Right lobe of liver (tissue), 6 donors: ENCODE measurements at places on chromosomes 13 and 19. TPM values are rescaled to one million over a fixed set of nuclear protein-coding genes. Genes with fewer than 3 reads are reported as not detected.

DNA sequence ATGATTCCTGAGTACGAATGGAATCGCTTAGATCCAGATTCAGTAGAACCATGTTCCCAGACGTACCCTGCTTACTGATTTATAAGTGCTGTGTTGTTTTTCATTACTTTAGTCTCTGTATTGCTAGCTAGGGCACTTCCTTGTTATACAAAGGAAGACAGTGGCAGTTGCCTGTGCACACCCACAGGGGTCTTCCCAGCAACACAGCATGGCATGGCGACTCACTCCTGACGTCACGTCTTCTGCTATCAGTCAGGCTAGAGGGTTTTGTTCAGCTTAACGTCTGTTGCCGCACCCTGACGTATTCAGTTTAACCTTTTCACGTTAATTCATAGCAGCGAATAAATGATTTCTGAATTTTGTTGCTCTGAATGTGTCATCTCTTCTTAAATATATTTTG lies 295.1 kb downstream of the MYO16 start:
- DNase-seq: no peak
- no peak overlapping the region for H3K27ac ChIP-seq
- H3K4me1 ChIP-seq: peaks cover 6% of the 10 kb centered on the region

GRCh38 chr19:31804668-31805067 lies 455.4 kb upstream of the TSHZ3 start:
- H3K4me3 ChIP-seq: no peak overlapping the region
- no peaks in the 10 kb centered on the region for H3K36me3 ChIP-seq
- no peak overlapping the region for H3K27ac ChIP-seq
- no peaks in the 10 kb centered on the region for H3K27me3 ChIP-seq

- no peaks in the 10 kb centered on the region for H3K36me3 ChIP-seq
- no peak overlapping the region for H3K4me3 ChIP-seq
Observed at GRCh38 chr13:82654861-82655855, 1227.1 kb downstream of the SLITRK1 start.

The ZNF527 gene
- 2.3 TPM for total RNA-seq

DNA sequence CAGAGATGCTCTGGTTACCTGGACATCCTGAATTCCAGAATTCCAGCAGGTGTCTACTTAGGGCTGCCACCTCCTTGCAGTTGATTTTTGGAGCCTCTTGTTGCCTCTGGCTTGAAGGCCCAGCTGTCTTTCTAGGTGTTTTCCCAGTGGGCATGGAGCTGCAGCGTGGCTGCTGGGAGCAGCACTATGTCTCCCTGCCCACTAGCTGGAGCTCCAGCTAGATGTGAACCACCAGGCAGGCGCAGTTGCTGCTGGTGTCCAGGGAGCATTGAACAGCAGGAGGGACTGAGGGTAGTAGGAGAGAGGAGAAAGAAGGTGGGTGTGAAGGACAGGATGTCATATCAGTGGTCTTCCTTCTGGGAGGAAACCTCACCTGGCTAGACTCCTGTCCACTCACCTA lies 9.9 kb upstream of the SELENOW start:
- no peak overlapping the region for H3K27ac ChIP-seq
- H3K36me3 ChIP-seq: no peaks in the 10 kb centered on the region
- H3K4me1 ChIP-seq: no peaks in the 10 kb centered on the region

GRCh38 chr19:57560049-57560491 lies 407 bp upstream of the ZNF550 start:
- H3K27me3 ChIP-seq: no peaks in the 10 kb centered on the region
- no peaks in the 10 kb centered on the region for H3K36me3 ChIP-seq
- no peak for DNase-seq
- no peak overlapping the region for H3K27ac ChIP-seq
- peak overlapping the region; percentile 85 for H3K4me3 ChIP-seq

DNA sequence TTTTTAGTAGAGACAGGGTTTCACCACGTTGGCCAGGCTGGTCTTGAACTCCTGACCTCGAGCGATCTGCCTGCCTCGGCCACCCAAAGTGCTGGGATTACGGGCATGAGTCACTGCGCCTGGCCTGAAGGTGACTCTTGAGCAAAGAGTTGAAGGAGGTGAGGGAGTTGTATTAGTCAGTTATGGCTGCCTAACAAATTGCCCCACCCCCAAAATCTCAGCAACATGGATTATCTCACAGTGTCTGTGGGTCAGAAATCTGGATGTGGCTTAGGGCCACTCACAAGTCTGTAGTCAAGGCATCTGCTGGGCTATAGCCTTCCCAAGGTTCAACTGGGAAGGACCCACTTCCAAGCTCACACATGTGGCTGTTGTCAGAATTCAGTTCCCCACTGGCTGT lies 52.8 kb upstream of the ADGRE5 start:
- H3K4me1 ChIP-seq: no peaks in the 10 kb centered on the region
- H3K27ac ChIP-seq: no peak overlapping the region
- H3K27me3 ChIP-seq: no peaks in the 10 kb centered on the region
- DNase-seq: no peak
- H3K36me3 ChIP-seq: no peaks in the 10 kb centered on the region
- no peak overlapping the region for H3K4me3 ChIP-seq

GRCh38 chr19:2010135-2010668 lies 5.3 kb downstream of the BTBD2 start:
- H3K27ac ChIP-seq: no peak overlapping the region
- H3K36me3 ChIP-seq: no peaks in the 10 kb centered on the region
- no peak for DNase-seq
- H3K4me1 ChIP-seq: no peaks in the 10 kb centered on the region
- H3K27me3 ChIP-seq: no peaks in the 10 kb centered on the region

DNA sequence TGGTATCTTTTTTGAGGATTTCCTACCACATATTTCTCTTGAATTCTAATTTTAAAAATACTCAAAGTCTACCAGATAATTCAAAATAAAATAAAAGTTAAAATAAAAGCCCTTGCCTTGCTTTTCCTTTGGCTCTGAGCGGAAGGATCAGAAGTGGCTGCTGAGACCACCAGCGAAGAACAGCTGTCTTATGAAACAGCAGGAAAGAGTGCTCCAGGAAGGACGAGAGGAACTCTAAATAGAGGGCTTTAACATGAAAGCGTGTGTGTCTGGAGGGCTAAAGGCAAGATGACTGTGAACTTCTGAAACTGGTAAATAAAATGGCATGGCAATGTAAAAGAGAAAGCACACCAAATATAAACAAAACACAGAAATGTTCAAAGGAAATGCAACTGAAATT lies 521.5 kb upstream of the SPRY2 start:
- H3K27ac ChIP-seq: no peak overlapping the region
- no peaks in the 10 kb centered on the region for H3K36me3 ChIP-seq
- DNase-seq: no peak

DNA sequence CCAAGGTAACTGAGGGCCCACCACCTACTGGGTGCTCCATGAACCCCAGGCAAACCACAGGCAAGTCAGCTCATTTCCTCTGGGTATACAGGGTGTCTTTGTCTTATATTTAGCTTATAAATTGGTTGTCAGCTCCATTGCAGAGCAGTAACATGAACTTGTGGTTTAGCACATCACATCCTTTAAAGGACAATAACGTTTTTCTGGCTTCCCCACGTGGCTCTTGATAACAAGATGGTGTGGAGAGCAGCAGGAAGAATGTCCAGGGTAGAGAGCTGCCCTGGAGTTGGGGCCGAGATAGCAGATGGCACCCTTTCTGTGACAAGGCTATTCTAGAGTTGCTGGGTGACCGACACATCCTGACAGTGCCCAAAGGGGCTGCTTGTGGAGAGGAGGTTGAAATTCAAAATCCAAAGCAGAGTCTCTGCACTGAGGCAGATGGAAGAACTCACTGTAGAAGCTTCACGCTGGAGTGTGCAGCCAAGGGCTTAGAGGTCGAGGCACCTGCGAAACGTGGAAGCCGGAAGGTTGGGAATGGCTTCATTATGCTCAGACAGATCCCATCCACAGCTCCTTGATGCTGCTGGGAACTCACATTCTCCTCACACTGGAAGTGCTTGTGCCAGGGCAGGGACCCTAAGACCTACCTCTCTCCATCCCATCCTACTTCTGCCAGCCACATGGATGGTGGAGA lies 133.0 kb upstream of the FRY start:
- no peak overlapping the region for H3K27ac ChIP-seq
- no peaks in the 10 kb centered on the region for H3K27me3 ChIP-seq
- H3K36me3 ChIP-seq: no peaks in the 10 kb centered on the region
- DNase-seq: no peak
- no peak overlapping the region for H3K4me3 ChIP-seq

DNA sequence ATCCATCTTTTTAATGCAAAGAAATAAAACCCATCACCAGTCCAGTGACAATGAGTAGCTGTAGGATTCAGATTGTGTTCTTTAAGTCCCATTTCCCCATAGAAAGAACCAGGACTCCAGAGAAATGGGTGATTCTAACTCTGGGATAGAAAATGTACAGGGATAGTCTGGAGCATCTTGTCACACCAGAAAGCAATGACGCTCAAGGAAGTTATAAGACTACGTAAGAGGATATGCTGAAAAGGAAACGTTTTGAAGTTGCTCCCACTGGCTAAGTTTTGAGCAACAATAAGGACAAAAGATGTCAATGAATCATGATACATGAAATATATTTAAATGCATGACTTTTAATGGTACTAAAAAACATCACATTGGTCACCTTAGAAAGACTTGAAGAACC lies 360.1 kb downstream of the DLEU7 start:
- H3K4me1 ChIP-seq: no peaks in the 10 kb centered on the region
- no peaks in the 10 kb centered on the region for H3K27me3 ChIP-seq
- H3K27ac ChIP-seq: no peak overlapping the region
- no peak for DNase-seq
- H3K36me3 ChIP-seq: no peaks in the 10 kb centered on the region
- no peak overlapping the region for H3K4me3 ChIP-seq

- H3K4me1 ChIP-seq: no peaks in the 10 kb centered on the region
- H3K4me3 ChIP-seq: no peak overlapping the region
- no peak for DNase-seq
- no peak overlapping the region for H3K27ac ChIP-seq
Observed at GRCh38 chr19:32876236-32876918, 6.8 kb upstream of the SLC7A9 start.
